ENCODE measurements at places on chromosomes 7 and 10.

- no peak for DNase-seq
Observed at GRCh38 chr10:43746906-43747305, 98.2 kb upstream of the ZNF32 start.

DNA sequence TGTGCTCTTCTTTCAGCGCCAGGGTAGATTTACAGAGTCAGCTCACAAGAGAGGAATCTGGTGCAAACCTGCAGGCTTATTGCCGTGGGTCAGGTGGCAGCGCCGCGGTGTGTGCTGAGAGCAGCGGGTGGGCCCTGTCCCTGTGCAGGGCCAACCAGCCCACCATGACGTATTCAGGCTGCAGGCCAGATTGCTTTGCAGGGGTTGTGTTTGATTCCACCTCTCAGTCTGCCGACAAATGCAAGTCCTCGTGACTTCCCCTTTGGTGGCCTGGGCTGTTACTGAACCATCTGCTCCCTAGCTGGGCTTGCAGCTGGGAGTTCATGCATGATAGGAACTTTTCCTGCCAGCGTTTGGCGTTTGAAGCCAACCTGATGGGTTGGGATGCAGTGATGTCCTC lies 66.7 kb upstream of the LEP start:
- DNase-seq = no peak

GRCh38 chr10:63689768-63690167 lies 168.6 kb downstream of the REEP3 start:
- DNase-seq = no peak

- no peak for DNase-seq
Observed at GRCh38 chr10:117264782-117265181, 23.9 kb downstream of the SLC18A2 start.

GRCh38 chr10:24992512-24993133 lies 23.3 kb downstream of the ENKUR start:
- DNase-seq = no peak

- no peak for DNase-seq
Observed at GRCh38 chr10:1544929-1545328, 192.4 kb downstream of the ADARB2 start.

DNA sequence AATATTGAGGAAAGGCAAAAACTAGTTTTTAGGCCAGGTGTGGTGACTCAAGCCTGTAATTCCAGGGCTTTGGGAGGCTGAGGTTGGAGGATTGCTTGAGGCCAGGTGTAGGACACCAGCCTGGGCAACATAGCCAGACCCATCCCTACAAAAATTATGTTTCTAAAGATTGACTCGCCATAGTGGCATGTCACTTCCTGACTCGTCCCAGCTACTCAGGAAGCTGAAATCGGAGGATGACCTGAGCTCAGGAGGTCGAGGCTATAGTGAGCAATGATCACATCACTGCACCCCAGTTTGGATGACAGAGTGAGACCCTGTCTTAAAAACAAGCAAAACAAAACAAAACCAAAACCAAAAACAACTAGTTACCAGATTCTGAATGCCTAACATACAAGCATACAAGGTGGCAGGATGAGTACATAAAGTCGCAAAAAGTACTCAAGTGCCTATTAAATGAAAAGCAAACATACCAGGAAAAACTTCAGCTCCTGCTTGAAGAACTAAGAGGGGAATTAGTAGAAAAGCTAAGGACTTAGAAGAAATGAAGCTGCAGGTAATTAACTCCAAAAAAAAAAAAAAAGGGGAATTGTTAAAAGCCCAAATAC lies 14.1 kb downstream of the ZNF398 start:
- no peak for DNase-seq

DNA sequence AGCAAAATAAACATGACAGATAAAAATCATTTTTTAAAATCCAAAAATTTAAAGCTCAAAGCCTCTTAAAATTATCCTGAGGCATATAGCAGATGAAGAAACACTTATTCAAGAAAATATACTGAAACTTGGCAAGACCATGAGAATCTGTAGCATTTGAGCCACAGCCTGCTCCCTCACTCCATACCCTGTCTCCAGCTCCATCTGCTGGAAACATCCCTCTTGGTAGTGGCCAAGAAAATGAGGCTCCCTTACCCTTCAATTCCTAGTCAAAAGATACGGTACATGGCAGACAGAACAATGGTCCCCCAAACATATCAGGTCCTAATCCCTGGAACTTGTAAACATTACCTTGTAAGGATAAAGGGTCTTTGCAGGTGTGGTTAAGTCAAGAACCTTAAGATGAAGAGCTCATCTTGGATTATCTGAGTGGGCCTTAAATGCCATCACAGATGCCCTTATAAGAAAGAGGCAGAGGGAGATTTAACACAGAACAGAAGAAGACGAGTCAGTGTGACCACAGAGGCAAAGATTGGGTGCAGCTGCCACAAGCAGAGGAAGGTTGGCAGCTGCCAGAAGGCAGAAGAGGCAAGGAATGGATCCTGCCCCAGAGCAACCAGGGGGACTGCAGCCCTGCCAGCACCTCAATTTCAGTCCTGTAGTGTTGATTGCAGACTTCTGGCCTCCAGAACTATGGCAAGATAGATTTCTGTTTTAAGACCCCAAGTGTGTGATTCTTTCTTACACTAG lies 149.4 kb downstream of the ZNF248 start:
- DNase-seq = no peak

DNA sequence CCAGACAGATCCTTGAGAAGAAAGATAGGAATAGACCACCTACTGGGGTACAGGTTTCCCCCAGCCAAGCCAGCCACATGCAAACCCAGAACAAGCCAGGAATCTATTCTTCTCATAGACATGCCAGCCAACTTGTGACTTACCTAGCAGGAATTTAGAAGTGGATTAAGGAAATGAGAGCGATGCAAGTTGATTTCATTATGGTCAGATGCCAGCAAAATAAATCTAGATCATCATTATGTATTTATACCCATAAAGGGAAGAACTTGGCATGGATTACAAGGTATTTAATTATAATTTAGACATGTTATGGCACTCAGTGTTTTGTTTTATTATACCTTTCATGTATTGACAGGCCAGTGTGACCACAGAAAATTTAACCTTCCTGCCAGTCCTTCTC lies 32.8 kb downstream of the SLC35G1 start:
- no peak for DNase-seq

GRCh38 chr10:14581553-14582321 lies 193.0 kb downstream of the FAM107B start:
- DNase-seq = no peak

DNA sequence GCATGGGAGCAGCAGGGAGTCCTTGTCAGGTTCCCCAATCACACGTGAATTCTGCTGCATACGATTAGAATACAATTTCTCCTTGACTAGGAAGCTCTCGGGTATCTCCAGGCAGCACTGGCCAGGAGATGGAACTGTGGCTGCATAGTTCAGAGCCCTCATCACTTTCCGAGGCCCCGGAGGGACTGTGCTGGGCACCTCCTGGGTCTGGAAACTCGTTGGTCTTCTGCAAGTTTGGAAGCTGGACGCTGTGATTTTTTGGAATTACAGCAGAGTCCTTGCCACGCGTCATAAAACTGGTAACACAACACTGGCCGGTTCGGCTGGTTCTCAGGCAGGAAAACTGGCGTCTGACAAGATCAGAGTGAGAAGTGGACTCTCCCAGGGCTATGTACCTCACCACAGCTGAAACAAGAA lies 216.1 kb downstream of the CCDC3 start:
- no peak for DNase-seq

DNA sequence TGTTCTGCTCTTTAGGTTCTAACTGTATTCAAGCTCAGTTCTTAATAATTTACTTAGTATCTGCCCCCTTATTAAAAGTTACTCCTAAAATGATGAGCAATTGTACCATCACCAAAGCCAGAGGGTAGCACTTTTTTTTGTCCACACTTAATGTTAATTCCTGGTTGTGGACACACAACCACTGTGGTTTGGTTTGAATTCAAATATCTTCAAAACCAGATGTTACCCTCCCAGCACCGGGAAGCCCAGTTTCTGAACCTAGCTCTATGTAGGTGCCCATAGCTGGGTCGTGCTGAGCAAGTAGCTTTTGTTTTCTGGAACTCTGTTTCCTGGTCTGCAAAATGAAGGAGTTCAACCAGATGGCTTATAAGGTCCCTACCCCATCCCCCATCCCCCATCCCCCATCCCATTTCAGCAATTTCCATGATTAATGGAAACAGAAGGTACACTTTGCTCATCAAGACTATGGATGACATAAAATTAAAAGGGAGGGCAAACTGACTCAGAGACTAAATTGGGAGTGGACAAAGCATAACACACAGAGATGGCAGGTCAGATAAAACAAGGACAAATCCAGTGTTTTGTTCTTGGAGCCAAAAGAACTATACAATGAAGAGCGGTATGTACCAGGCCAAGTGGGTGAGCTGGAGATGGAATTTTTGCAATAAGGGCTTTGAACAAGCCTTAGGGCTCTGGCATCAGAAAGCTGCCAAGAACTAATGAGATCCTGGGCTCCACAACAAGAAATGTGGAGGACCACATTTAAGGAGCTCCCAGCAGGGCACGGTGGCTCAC lies 56.7 kb downstream of the DLG5 start:
- no peak for DNase-seq

All from glomerular endothelial cell (primary cell).